ENCODE measurements at places on chromosomes 1 and 21.

- DNase-seq = no peak
These were observed 30.0 kb upstream of the ETS2 start for GRCh38 chr21:38775733-38776132.

- DNase-seq = no peak
These were observed 132.9 kb upstream of the EDN2 start for GRCh38 chr1:41617336-41617735.

- no peak for DNase-seq
These were observed 167.2 kb upstream of the IRF2BP2 start for GRCh38 chr1:234776876-234777855.

DNA sequence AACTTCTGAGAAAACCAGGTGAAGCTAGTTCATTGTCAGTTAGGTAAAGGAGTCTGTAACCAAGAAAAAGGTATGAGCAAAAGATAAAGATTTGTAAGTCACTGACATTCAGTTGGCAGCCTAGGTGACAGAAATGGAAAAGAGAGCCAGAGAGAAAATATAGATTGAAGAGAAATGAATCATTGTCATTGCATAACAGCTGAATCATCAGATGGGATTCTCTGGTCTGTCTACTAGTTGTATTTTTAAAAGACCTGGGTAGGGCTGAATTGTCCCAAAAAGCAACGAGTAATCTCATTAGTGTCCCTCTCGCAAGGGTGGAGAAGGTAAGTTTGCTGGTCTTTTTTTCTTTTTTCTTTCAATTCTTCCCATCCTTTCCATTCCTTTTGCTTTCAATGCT is 36.6 kb downstream of the PTGS2 start:
- DNase-seq = no peak

- DNase-seq = no peak
These were observed 454 bp upstream of the NENF start for GRCh38 chr1:212432272-212432660.

- no peak for DNase-seq
These were observed 66.4 kb upstream of the TTC34 start for GRCh38 chr1:2867861-2868260.

GRCh38 chr21:34743831-34744230 is 75.0 kb downstream of the CLIC6 start:
- DNase-seq = no peak

- no peak for DNase-seq
These were observed 216.0 kb downstream of the DYRK1A start for GRCh38 chr21:37582590-37582989.

- no peak for DNase-seq
These were observed 13.4 kb downstream of the LAPTM5 start for GRCh38 chr1:30744060-30744756.

DNA sequence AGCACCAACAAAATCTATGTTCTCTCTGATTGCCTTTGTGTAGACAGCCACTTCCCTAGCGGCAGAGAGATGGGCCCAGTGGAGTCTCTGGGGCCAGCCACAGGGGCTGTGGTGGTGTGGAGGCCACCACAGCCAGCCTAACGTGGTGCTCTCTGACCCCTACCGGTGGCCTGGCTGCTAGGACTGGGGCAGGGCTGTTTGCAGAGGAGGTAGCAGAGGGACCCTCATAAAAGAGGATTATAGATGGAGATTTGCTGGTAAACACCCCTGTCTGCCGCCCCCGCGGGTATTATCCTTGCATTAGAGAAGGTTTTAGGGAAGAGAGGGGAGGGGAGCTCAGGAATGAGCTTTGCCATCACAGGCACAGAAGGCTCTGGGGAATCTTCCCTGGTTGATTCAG is 310.3 kb upstream of the VAMP3 start:
- no peak for DNase-seq

DNA sequence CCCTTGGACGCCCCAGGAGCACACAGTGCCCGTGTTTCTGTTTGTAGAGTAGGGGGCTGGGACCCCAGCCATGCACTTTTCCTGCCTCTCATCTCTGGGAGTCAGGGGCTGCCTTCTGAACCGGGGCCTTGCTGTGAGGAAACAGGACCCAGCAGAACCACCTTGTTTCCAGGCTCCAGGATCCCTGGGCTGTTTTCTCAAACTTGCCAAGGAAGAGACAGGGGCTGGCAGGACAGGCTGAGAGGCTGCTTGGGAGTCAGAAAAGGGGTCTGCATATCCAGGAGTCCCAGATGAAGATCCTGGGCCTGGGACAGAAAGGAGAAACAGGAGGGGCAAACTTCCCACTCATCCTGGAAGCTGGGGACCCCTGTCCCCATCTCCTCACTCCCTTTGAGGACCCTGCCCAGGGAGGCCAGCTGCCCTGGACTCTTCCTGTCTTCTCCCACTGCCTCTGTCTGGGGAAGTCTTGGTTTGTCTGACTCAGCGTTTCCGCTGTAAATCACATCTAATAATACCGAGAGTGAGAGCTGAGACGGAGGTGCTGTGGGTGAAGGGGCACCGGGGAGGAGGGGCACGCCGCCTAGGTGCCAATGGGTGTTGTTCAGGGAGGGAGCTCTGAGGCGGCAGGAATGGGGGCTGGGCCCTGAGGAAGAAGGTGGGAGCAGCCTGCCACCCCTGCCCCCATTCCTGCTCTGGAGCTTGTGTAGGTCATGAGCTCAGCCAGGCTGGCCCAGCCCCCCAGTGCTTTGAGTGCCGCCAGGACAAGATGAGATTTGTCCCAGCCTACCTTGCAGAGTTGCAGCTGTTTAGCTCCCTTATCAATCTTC is 16.7 kb downstream of the POU3F1 start:
- no peak for DNase-seq

DNA sequence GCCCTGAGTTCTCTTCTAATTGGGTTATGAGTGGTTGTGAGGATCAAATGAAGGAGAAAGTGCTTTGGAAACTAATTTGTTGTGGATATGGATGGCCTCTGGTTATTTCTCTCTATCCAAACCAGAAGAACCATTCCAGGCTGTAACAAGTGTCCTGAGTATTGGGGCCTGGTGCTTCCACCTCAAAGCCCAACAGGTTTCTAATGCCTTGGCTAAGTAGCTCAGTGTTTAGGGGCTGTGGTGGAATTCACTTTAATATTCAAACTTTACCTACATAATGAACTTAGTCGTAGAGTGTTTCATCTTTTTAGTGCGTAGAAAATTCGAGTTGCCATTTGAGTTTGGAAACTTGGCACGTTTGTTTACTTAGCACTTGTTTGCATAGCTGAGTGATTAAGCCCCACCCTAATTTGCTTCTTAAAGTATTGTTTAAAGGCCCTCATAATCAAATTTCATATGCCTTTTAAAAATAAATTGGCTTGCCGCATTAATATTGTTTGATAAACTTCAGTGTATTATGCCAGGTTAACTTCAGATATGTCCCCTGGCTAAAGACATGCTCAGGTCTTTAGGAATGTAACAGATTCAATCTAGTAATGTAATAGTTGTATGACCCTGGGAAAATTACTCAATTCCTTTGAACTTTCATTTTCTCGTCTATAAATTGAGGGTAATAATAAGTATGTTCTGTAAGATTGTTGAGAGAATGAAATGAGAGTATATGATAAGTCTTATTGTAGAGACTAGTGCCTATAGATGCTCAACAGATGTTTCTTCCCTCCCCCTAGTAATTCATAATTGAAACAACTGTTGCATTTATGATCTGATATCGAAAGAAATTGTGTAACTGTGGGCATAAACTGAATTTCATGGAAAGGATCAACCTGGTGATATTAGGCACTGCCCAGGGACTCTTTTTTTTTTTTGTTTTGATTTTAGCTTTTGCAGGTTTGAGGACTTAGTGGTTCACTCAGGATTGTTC is 1.6 kb downstream of the AGO4 start:
- no peak for DNase-seq

- DNase-seq = no peak
These were observed 1.6 kb downstream of the TNFRSF14 start for GRCh38 chr1:2557482-2558400.

GRCh38 chr1:243970077-243970476 is 81.0 kb upstream of the ZBTB18 start:
- DNase-seq = no peak

GRCh38 chr1:97427371-97427770 is 493.5 kb downstream of the DPYD start:
- DNase-seq = no peak

DNA sequence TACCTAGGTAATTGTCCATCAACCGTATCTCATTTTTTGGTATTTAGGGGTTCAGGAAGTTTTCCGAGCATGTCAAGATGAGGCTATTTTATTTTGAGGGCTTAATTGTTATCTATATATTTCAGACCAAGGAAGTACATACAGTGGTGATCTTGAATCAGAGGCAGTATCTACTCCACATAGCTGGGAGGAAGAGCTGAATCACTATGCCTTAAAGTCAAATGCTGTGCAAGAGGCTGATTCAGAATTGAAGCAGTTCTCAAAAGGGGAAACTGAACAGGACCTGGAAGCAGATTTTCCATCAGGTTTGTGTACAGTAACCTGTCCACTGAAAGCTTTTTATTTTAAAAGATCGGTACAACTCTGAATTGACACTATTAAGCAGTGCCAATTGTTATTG is 130.2 kb downstream of the ZMYM4 start:
- DNase-seq = no peak
